Right kidney (tissue), 9 donors: ENCODE measurements at places on chromosomes 12 and 14.
A peak's percentile ranks its signal among the peaks of the same experiment; 100 is the strongest.

DNA sequence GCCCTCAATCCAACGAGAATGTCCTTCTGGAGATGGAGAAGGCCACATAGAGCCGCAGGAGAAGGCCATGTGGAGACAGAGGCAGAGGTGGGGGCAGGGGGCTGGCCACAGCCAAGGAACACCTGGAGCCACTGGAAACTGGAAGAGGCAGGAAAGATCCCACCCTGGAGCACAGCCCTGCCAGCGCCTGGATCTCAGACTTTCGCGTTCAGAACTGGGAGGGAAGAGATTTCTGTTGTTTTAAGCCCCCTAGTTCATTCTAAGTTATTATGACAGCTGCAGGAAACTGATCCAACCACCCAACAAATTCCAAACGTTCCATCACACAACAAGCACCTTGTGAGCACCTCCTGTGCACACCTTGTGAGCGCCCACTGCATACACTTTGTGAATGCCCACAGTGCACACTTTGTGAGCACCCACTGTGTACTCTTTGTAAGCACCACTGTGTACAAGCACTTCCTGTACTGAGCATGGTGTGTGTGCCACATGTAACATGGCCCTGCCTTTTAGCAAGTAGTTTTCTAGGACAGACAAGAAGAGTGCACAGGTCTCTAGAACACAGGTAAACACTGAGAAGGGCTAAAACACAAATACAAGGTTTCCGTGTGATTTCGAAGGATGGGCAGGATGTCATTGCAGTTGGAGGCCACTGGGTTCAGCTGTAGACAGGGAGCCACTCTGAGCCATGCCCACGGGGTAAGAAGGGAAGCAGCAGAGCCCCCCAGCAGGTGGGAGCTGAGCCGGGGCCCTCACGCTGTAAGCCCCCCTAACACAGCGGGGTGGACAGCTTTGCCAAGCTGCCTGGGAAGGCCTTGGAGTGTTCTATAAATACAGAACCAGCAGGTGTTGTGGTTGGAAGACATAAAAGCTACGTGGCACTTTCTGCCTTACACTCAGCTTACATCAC, 15.4 kb downstream of the RIMBP2 start:
- DNase-seq: no peak

- peak; percentile 56 for DNase-seq
These were observed 11.2 kb downstream of the ESRRB start for GRCh38 chr14:76386944-76387782.

DNA sequence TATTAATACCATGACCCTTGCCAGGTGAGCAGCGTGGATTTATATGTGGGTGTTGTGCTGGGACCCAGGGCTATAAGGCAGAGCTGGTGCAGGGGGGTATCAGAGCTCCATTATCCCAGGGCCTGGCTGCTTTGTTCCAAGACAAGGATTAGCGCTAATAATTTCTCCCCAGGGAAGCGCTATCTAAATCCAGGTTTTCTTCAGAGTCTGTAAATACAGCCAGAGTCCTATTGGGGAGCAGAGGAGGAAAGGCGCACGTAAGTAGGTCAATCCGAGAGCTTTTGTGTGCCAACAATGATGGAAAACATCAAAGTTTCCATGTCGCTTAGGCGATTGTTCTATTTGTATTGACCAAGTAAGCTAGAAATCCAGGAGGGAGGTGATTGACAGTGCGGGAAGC, 1009.7 kb downstream of the VRK1 start:
- no peak for DNase-seq

- no peak for DNase-seq
These were observed 9.0 kb upstream of the CPNE6 start for GRCh38 chr14:24062216-24062980.

GRCh38 chr12:113271853-113272561, 50.7 kb downstream of the TPCN1 start:
- DNase-seq: no peak
